ENCODE measurements at places on chromosomes 3 and 15.

DNA sequence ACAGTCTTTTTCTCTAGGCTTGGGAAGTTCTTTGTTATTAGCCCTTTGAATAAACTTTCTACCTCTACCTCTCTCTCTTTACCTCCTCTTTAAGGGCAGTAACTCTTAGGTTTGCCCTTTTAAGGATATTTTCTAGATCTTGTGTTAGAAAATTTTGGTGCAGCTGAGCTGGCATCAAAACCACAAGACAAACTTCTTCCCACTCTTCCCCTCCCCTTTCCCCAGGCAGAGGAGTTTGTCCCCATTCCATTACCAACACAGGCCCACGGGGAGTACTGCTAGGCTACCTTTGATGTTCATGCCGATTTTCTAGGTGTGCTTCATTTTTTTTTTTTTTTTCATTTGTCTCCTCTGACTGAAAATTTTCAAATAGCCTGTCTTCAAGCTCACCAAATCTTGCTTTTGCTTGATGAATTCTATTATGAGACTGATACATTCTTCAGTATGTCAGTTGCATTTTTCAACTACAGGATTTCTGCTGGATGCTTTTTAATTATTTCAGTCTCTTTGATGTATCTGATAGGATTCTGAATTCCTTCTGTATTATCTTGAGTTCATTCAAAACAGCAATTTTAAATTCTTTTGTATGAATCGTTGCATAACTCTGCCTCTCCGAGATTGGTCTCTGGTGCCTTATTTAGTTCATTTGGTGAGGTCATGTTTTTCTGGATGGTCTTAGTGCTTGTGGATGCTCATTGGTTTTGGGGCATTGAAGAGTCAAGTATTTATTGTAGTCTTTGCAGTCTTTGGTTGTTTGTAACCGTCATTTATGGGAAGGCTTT lies 112.0 kb downstream of the UBE2E2 start:
- DNase-seq = no peak

GRCh38 chr3:188243124-188243795 lies 89.3 kb downstream of the LPP start:
- DNase-seq = no peak

DNA sequence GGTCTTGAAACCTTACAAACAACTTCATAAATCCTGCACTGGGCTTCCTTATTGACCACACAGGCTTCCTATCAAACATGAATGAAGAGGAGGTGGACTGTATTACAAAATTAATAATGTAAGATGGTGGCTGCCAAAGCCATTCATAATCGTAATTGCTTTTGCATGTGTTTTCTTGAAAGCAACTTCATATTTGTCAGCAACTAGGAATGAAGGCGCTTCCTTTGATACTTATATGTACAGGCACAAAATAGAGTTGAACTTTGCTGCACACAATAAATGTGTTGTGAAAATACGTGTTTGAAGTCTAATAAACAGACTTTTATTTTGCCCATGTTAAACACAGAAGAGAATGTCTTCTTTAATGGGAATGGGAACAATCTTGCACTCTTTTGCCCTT lies 72.1 kb upstream of the OXTR start:
- DNase-seq = no peak

GRCh38 chr15:51180011-51180410 lies 85.3 kb upstream of the TNFAIP8L3 start:
- no peak for DNase-seq

GRCh38 chr3:16319307-16319706 lies 54.3 kb downstream of the OXNAD1 start:
- DNase-seq = no peak

- DNase-seq = no peak
Measured at GRCh38 chr3:14278265-14278798, 99.7 kb downstream of the LSM3 start.

DNA sequence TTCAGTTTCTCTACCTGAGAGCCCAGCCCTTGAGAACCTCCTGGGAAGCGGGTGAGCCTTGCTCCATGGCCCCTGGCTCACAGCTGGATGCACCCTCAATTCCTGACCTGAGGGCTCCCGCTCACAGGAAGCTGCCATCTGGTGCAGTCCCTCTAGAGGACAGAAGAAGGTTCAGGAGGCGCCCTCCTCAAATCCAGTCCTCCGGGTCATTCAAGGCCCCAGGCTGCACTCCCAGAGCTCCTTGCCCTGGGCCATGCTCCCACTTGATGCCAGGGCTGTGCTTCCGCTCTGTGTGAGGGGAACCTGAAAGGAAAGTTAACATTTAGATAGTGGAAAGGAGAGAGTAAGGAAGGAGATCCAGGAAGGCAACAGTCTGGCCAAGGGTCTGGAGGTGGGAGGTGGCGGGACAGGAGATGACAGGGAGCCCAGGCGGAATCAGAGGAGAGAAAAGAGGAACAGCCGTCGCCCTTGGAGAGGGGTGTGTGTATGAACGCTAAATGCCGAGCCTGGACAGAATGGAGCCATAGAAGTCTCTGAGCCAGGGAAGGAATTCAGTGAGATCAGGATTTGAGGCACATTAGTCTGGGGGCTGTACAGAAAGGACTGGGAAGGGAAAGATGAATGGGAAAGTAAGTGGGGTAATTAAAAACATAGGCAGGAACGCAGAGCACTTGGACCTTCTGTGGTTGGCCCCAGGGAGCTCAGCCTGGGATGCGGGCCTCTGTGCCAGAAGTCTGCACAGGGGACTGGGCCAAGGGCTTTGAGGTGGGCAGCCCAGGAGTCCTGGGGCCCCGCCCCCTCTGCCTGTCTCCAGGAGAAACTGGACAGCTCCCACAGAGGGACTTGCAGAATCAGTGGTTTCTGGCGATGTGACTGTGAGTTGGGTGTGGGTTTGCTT lies 26.1 kb downstream of the TBC1D21 start:
- no peak for DNase-seq

DNA sequence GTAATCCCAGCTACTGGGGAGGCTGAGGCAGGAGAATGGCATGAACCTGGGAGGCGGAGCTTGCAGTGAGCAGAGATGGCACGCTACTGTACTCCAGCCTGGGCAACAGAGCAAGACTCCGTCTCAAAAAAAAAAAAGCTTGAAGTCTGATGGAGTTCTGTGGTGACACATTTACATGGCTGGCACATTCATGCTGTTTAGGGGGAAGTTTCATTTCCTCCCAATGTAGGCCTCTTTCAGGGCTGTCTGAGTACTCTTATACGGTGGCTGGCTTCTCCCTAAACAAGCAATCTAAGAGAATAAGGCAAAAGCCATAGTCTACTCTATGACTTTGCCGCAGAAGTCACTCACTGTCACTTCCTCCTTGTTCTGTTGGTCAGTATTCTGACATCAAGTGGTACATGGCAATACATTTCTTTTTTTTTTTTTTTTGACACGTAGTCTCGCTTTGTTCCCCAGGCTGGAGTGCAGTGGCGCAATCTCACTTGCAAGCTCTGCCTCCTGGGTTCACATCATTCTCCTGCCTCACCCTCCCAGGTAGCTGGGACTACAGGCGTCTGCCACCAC lies 41.2 kb downstream of the OIP5 start:
- DNase-seq = no peak

GRCh38 chr3:157443905-157444796 lies 7.5 kb downstream of the PTX3 start:
- DNase-seq = no peak

GRCh38 chr3:138349926-138350665 lies 1.7 kb downstream of the MRAS start:
- DNase-seq = no peak

DNA sequence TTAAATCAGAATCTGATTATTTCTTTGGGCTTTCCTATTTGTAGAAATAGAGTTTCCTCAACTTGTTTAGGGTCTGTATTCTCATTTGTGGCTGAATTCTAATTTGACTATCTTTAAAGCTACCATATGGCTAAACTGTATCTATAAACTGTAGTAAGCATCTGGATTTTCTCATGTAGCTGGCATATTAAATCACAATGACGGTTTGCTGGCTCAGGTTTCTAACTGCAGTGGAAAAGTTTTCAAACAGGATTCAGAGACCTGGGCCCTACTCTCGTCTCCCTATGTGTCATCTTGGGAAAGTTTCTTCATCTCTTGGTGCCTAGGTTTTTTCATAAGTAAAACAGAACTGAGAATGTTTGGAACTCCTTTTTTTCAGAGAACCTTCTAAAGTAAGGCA lies 68.3 kb downstream of the GALK2 start:
- no peak for DNase-seq

- DNase-seq = no peak
Measured at GRCh38 chr3:58565621-58566397, 11.4 kb downstream of the FAM107A start.

GRCh38 chr15:68894208-68894607 lies 36.1 kb upstream of the SPESP1 start:
- DNase-seq = no peak

GRCh38 chr3:52892625-52893311 lies 4.6 kb downstream of the STIMATE start:
- DNase-seq = no peak

- no peak for DNase-seq
Measured at GRCh38 chr15:60679256-60679655, 200.3 kb upstream of the ICE2 start.

DNA sequence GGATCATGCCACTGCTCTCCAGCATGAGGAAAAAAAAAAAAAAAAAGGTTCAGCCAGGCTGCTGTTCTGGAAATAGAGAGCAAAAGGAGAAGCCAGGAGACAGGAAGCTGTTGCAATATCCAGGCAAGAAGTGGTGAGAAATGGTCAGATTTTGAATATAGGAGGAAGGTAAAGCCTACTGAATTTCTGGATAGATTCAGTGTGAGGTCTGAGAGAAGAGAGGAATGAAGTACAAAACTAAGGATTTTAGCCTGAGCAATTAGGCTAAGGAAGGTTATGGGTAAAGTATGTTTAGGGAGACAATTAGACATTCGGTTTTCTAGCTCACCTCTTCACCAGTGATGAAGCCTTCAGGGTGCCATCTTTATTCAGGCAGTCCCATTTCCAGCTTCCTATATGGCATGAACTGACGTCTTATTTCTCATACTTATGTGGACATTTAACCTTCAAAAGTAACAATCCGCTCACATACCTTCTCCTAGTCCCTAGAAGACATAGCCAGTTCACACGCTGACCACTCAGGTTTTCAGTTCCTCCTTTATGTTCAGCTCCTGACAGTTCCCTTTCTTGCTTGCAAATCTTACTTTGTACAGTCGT lies 57.2 kb downstream of the KIF9 start:
- DNase-seq = peak; percentile 73

- no peak for DNase-seq
Measured at GRCh38 chr3:55765398-55765797, 278.3 kb upstream of the WNT5A start.

DNA sequence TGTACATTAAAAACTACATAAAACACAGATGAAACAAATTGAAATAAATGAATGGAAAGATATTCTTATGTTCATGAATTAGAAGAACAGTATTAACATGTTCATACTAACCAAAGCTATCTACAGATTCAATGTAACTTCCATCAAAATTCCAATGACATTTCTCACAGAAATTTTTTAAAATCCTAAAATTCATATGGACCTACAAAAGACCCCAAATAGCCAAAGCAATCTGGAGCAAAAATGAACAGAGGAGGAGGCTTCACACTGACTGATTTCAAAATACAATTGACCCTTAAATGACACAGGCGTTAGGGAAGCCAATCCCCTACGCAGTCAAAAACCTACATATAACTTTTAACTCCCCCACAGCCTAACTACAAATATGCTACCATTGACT lies 39.4 kb downstream of the KPNA1 start:
- no peak for DNase-seq

DNA sequence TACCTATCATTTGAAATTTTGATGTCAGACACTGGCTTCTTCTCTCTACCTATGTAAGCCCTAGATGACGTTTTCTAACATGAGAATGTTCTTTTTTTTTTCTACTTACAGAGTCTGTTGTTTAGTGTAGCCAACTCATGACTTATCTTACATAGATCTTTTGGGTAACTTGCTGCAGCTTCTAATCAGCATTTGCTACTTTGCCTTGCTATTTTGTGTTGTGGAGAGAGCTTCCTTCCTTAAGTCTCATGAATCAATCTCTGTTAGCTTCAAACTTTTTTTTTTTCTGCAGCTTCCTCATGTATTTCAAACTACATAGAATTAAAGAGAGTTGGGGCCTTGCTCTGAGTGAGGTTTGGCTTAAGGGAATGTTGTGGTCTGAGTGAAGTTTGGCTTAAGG lies 568.7 kb upstream of the BCHE start:
- DNase-seq = no peak

DNA sequence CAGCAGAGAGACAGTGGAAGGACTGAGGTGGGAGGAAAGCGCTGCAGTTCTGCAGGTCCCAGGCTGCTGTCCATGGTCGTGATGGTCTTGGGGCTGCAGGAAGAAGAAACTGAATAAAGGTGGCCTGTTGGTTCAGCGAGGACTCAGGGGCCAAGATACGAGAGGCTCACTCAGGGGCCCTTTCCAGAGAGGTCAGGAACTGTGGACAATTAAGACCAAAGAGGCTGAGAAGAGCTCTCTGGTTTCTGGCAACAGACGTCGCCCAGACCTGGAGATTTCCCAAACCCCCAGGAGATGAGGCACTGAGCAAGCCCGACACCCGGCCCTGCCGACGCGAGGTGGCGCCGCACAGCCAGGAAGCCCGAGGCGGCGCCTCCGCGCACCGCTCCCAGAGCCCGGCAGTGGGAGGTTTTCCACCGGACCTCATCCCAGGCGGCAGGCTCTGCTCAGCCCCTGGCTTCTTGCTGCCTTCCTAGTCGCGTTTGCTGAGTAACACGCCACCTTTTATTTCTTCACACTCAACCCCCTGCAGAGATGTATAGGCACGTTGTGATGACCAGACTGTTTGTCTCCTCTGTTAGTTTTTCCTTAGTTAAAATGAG lies 56.4 kb upstream of the ARRDC4 start:
- no peak for DNase-seq

DNA sequence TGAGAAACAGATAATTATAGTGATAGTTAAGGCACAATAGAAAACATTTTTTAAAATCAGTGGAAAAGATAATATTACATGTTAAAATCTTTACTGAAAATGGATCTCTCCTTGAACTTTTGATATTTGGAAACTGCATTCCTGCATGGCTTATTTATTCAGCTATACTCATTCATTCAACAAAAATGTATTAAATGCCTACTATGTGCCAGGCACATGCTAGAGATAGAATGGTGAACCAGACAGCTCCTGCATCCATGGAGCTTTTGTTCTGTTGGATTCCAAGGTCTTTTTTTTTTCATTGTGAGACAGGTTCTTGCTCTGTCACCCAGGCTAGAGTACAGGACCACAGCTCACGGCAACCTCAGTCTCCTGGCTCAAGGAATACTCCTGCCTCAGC lies 4.5 kb downstream of the PXK start:
- DNase-seq = no peak

- no peak for DNase-seq
Measured at GRCh38 chr15:101203029-101203573, 48.7 kb downstream of the CHSY1 start.

- DNase-seq = no peak
Measured at GRCh38 chr3:175598740-175599139, 739.6 kb downstream of the NAALADL2 start.

DNA sequence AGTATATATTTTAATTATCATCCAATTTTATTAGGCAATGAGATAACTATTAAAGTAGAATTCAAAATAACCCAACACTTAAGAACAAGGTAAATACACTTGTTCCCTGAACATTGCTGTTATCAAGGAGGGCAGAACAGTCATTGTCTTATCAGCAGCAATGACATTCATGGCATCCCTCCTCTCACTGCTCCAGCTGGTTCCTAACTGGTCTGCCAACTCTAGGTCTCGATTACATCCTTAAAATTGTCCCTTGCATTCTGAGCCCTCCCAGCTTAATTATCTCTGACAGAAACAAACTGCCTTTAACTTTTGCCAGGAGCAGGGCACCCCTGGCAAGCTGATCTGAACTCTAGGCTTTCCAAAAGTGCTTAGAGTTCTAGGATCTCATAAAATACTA lies 14.0 kb upstream of the DYNC1LI1 start:
- DNase-seq = no peak
